Stimulated activated CD4-positive, alpha-beta T cell treated with anti-CD3 and anti-CD28 coated beads, Interleukin-1b, Interleukin-23, amount 100 ng/mL, for 1 hour (primary cell): ENCODE measurements at places on chromosomes 4 and X.

DNA sequence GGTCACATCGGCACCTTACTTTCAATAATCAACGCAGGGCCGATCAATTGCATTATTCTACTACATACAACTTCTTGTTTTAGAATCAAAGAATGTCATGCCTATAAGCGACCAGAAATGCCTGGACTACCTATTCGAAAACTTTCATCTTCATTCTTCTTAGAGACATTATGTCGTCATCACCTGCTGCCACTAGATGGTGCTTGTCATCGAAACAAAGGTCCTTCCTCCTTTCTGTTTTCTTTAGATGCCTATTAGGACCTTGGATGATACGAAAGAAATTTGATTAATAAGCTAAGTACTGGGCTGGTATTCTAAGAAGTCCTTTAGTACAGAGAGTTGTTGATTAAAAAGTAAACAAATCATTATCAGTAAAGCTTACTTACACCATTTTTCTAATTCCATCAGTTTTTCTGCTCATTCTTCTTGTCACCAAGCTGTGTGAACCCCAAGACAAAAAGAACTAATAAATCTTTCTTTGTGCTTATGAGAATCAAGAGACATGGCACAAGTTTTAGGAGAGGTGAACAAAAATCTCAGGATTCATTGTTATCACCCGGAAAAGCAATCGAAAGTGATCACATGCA is 154.5 kb upstream of the SLC4A4 start:
- no peak for DNase-seq

DNA sequence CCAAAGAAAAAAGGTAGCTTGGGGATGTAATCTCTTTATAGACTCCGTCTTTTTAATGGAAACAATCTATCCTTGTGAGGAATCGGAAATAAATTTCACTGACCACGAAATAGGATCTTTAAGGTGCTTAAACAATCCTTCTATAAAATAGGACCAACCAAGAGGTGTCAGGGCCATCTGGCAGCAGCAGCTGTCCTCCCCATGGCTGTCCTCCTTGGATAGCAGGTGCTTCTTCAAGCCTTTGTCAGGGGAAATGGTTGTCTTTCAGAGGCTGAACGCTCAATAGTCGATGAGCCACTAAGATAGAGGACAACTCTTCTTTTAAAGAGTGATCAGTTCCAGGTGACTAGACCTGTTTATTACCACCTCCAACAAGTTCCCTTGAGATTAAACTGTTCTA is 231.0 kb downstream of the ADGRL3 start:
- DNase-seq = no peak

GRCh38 chr4:2332201-2332975 is 70.5 kb upstream of the MXD4 start:
- DNase-seq = no peak

DNA sequence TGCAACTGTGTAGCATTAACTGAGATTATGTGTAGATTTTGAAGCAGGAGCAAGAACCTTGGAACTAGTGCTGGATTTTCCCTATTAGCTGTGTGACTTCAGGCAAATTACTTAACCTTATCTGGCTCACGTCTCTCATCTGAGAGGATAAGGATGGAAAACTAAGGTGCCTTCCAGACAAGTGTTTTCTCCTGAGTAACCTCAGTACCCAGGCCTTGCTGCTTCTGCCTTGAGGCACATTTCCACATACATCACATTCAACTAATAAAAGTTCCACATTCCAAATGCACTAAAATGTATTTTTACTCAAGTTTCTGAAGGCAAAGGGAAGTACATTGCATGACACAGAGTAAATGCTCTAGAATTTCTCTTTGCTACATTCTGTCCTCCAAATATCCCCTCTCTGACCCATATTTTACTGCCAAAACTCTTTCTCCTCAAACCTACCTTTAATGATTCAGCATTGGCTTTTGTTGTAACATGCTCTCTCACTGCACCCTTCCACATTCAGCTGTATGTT is 195.4 kb upstream of the ADGRL3 start:
- no peak for DNase-seq

GRCh38 chr4:4735136-4735750 is 124.2 kb upstream of the MSX1 start:
- no peak for DNase-seq

DNA sequence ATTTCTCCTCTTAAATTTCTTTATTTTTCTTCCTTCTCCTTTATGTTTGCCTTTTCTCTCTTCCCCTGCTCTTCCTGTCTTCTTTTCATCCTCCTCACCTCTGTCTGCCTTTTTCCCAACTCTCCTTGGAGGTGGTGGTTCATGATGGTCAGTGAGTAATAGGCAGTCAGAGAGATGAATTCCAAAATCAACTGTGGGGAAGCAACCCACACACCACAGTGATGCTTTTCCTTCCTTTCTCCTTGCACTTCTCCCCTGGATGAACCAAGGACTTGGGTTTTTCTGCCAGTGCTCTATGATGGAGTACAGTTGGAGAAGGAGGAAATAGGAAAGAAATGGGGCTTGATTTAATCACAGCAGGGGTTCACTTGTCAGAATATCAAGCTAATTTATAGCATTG is 153.8 kb downstream of the DCK start:
- no peak for DNase-seq

GRCh38 chr4:152870606-152871005 is 65.5 kb upstream of the FHDC1 start:
- DNase-seq = no peak

- DNase-seq = no peak
Observed at GRCh38 chr4:52989865-52990264, 127.7 kb downstream of the RASL11B start.

- DNase-seq = no peak
Observed at GRCh38 chrX:7690842-7691241, 152.1 kb upstream of the VCX start.

GRCh38 chr4:61782133-61782532 is 582.0 kb downstream of the ADGRL3 start:
- DNase-seq = no peak

DNA sequence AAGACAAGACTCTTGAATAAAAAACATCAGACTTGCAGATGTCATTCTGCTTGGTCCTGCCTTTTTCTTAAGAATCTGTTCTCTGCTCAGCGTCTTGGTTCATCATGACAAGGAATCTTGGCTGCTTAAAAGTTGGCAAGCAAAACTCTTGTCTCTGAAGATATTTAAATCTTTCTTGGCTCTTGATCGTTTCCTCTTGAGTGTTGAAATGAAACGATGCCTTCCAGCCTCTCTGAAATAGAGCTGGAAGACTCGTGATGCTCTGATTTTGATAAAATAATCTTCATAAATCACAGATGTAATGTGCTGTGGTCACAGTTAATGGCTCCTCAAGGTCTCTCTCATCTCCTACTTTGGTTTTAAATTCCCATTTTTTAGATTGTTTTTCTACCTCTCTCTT is 39.9 kb upstream of the TMEM192 start:
- DNase-seq = no peak

DNA sequence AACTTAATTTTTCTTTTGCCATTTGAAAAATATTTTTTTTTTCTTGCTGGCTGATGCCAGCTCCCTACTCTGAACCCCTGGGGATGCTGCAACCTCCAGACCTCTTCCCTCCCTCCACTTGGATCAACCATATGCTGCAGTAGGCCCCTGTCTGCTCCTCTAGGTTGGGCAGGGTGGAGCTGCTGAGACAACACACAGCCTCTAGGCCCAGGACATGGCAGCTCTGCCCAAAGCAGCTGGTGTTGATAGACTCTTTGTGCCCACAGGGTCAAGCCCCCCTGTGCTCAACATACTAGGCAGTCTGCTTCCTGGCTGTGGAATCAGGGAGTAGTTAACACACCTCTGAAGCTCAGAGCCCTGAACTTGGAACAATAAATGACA is 19.9 kb upstream of the CLNK start:
- DNase-seq = no peak

- no peak for DNase-seq
Observed at GRCh38 chr4:153788413-153789276, at the start of gene SFRP2. SFRP2 (minus strand) TSS chr4:153789083; CDS start chr4:153788835, 248 bp downstream.

DNA sequence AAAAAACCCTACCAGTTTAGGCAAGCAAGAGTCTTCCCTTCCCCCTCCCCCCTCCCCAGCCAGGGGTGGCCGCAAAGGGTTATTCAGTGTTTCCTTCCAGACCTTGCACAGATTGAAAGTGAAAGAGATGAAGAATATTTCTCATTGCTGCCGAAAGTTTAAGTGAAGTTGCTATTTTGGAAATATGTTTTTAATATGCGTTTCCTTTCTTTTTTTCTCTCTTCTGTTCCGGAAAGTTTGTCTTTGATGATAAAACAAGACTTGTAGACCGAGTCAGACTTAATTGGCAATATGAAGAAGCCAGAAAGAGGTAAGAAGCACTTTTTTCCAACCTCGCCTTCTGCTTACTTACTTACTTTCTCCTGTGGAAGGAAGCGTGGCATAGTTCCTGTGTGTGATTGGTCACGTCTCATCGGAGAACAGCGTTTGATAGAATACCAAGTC is 58.5 kb upstream of the CLCN4 start:
- peak; percentile 28 for DNase-seq

DNA sequence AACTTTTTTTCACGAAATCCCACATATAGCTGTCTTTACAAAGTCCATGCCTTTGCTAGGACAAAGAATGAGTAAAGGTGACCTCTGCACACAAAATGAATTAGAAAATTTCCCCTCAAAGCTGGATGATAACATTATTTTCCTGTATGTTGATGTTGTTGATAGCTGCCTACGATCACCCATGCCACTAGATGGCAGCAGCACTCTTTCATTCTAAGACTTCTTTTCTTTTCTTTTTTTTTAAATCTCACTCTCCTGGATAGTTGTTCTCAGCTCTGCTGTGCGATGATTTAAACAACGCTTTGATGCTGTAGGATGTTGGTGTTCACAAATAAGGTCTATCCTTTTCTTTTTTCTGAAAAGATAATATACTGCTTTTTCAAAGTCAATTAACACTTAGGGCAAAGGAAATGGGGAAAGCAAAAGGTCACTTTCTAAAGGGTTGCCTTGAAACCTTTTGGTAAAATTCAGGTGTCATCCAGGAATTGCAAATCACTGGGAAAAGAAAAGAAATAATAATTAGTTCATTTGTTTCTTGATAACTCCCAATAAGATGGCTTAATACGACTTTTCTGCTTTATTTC is 266.8 kb downstream of the C4orf33 start:
- DNase-seq = no peak

DNA sequence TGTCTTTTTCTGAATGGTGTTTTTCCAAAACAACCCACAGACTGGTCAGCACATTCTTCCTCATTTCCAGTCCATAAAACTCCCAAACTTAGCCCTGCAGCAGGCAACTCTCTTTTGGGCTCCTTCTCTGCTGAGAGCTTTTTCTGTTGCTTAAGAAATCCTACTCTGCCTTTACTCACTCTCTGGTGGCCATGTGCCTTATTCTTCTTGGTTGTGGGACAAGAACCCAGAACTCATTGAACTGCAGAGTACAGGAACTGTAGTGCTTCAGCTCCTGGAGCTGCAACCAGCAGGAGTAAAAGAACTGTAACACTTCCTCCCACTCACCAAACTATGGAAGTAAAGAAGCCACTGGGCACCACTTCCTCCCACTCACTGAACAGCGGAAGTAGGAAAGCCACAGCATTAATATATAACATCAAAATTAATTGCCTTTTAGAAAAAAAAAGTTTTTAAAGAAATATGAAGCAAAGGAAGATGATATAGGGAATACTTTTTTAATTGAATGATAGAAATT is 864.1 kb upstream of the PCDH10 start:
- DNase-seq = no peak

- no peak for DNase-seq
Observed at GRCh38 chr4:173318648-173319211, 15.4 kb downstream of the HMGB2 start.

DNA sequence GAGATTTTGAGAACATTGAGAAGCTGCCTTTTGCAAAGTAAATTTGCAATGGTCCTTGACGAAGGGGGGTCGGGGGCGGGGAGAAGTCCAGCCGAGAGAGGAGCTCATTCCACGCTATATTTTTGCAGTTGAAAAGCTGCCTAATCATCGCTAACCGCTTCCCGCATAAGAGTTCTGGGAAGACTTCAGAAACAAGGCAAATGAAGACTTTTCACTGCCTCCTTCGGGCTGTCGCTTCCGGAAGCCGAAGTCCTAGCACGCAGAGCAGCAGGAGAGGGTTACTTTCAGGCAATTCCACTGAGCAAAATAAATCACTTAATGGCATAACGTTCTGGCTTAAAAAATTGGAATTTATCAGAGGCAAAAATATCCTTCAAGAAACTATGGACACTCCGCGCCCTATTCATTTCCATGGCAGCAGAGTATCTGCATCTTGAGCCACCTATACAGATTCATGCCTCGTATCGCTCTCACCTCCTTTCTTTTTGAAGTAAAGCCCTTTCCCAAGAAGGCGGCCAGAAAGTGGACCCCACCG is 2.6 kb upstream of the LRAT start:
- no peak for DNase-seq

GRCh38 chr4:169604903-169605331 is 7.5 kb downstream of the NEK1 start:
- DNase-seq = no peak

GRCh38 chr4:124337874-124338273 is 374.7 kb downstream of the ANKRD50 start:
- no peak for DNase-seq

DNA sequence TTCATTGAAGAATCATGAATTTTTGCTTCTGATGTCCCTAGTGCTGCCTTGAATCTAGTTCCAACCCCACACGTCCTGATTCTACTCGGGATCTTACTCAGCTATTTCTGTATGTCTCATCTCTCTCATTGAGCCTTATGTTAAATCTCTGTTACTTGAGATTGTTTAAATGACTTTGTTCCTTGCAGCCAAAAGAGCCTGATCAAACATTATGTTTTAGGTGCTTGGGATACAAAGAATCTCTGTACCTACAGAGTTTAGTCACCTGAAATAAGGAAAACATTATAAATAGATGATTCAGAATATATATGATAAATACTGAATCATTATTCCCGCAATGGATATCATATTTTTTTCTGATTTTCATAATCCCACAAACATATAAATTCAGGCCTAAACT is 13.7 kb upstream of the ANKRD50 start:
- DNase-seq = no peak

DNA sequence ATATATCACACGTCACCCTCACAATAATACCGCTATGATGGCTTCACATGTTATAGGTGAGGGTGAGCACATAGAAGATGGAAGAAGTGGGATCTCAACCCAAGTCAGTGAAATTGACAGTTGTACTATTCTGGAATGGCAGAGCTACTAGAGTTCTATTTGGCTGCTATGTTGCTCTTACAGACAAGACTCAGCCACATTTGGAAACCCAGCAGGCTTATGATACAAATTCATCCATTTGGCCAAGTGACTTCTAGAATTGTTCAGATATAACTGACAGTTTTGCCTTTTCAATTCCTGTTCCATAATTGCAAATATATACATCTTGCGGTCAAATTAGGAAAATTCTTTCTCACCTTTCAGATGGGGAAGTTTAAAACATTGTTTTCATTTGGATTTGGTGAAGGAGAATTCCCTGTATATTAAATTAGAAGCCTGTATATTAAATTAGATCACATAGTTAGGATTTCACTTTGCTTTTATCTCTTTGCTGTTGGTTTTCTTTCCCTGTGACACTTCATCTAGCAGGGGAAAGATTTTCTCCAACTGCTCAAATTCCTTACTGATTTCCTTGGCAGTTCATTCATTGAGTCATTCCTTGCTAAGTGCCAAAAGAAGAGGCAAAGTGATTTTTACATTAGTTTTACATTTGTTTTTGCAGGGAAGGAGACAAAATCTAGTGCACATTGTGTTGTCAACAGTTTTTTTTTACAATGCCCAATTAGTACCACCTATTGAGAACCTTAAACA is 120.6 kb upstream of the TBC1D9 start:
- no peak for DNase-seq

- DNase-seq = no peak
Observed at GRCh38 chr4:98586962-98587354, 71.5 kb downstream of the TSPAN5 start.

GRCh38 chr4:79958466-79959264 is 114.4 kb downstream of the ANTXR2 start:
- DNase-seq = no peak
